ENCODE measurements at places on chromosomes 1 and 21.

DNA sequence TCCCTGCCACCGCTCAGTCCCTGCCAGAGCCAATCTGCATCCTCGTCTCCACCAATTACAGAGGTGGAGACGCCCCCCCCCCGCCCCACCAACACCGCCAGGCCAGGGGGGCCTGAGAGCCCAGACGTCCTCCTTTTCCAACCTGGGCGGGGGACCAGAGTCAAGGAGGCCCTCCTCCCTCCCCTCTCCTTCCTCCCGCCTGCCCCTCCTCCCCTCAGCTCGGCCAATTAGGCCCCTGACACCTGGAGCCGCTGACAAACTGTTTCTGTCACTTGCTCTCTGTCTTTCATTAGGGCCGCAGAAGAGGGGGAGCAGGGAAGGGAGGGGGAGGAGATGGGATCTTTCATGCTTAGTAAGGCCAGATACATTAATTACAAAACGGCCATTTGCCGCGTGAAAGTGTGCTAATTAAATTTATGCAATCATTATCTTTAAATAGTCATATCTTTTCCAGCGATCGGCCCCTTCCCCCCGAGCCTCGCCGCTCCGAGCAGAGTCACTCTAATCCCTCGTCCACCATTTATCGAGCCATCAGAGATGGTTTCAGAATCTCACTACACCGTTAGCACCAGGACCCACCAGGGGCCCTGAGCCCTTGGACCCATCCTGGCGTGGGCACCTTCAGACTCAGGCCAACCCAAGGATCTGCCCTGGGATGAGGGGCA, 94.7 kb downstream of the PAX7 start:
- no peak for DNase-seq

GRCh38 chr1:206678490-206678889, 6.2 kb upstream of the MAPKAPK2 start:
- no peak for DNase-seq

DNA sequence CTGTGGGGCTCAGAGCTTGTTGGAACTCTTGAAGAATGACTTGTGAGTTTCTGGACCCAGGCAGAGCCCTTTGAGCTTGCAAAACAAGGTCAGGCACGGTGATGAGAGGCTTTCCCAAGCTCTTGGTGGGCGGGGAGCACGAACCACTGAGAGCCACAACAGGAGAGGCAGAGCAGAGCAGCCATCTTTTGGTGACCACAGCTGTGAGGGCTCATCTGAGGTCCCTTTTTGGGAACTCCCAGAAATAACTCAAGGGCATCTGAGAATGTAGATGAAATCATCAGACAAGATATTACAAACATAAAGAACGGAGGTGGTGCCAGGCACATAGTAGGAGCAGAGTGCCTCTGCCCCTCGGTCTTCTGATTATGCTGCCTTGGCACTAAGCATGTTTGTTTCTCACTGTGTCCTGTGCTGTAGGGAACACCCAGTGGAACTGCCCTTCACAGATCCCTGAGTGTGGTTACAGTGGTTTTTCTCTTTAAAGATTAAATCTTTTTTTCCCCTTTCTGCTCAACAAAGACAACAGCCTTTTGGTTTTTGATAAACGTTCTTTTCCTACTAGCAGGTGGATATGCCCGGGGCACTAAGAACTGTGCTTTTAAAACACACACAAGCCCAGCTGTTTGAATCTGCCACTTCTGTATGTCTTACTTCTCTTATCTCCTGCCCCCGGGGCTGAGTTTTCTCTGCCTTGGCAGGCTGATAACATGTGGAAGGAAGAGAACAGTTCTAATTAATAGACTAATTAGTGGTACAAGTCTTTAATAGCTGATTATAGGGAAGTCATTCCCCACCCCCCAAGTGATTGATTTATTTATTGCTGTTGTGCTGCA, 37.7 kb downstream of the CD34 start:
- no peak for DNase-seq

- DNase-seq = no peak
Observed at GRCh38 chr21:45976701-45977311, 4.8 kb upstream of the COL6A1 start.

- DNase-seq = no peak
Observed at GRCh38 chr1:46401154-46401913, 7.2 kb downstream of the FAAH start.

DNA sequence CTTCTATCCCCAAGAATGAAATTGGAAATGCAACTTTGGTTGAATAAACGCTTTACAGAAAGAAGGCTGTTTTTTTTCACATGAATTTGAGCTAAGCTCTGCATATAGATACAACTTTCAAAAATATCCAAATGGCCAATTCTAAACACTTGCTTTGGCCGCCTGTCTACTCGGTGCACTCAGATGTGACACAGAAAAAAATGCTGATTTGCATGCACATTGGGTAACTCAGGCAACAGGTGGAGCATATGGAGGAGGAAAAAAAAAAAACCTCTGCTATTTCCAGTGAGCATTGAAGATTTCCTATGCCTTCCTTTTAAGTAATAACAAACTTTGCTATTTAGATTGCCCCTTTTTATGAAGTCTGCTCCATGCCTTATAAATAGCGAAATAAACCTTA, 262.5 kb downstream of the GRIK1 start:
- DNase-seq = no peak

GRCh38 chr21:33230545-33231324, 997 bp downstream of the IFNAR2 start:
- no peak for DNase-seq

All from stimulated activated CD4-positive, alpha-beta T cell treated with anti-CD3 and anti-CD28 coated beads, Interleukin-4, amount 100 ng/mL, for 48 hours (primary cell).